Stimulated activated CD4-positive, alpha-beta T cell treated with anti-CD3 and anti-CD28 coated beads, Interleukin-2, amount 100 ng/mL, for 24 hours (primary cell): ENCODE measurements at places on chromosomes 6 and 20.
A peak's percentile ranks its signal among the peaks of the same experiment; 100 is the strongest.

- no peak for DNase-seq
Observed at GRCh38 chr20:46648903-46649649, 2.2 kb downstream of the SLC13A3 start.

GRCh38 chr6:36443471-36444428 is 950 bp downstream of the KCTD20 start:
- no peak for DNase-seq

DNA sequence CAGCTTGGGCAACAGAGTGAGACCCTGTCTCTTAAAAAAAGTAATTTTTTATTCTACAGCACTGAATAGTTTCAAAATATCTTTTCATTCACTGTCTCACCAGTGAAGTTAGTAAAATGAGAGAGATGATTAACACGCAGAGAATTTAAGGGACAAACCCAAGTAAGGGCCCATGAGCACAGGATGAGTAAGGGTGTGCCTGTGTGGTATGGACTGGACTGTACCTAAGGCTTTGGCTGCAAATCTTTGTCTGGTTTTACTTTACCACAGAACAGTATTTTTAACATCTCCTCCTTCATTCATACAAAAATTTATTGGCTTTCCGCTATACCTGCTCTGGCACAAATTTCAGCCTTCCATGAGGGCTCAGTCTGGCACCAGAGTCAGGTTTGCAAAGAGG is 433.3 kb downstream of the UTRN start:
- DNase-seq, result no peak

- peak; percentile 51 for DNase-seq
Observed at GRCh38 chr6:142551274-142551811, 249.5 kb downstream of the ADGRG6 start.

DNA sequence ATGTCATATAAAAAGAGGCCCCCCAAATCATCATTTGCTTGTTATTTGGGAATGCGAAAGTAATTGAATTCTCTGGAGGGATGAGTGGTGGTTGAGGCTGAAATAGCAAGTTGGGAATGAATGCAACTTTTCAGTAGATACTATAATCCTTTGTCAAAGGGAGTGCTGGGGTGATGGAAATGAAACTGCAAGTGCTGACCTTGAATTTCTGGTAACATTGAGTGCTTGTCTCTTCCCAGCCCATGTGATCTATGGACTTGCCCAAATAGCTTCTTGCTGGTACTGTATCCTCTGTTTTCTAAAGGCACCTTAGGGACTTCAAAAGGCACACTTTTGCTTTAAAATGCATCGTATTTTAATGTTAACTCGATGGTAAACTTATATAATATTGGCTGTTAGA is 14.8 kb downstream of the PAQR8 start:
- DNase-seq, result no peak

DNA sequence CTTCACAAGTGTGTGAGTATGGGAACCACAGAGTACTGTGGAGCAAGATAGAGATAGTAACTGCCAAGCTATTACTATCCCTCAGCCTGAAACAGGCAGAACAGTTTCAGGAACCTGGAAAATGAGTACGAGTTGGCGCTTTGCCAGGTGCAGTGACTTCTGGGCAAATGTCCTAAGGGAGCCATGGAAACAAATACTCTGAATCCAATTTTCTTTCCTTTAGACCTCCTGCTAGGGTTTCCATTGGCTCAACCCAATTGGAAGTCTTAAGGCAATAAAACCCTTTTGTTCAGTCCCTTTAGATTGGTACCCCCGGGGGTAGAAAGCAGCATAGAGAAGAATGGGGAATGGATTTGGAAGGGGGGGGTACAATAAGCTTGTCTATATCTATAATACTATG is 205.0 kb upstream of the EPHA7 start:
- no peak for DNase-seq

GRCh38 chr6:3823671-3824070 is 25.5 kb upstream of the FAM50B start:
- DNase-seq, result no peak

DNA sequence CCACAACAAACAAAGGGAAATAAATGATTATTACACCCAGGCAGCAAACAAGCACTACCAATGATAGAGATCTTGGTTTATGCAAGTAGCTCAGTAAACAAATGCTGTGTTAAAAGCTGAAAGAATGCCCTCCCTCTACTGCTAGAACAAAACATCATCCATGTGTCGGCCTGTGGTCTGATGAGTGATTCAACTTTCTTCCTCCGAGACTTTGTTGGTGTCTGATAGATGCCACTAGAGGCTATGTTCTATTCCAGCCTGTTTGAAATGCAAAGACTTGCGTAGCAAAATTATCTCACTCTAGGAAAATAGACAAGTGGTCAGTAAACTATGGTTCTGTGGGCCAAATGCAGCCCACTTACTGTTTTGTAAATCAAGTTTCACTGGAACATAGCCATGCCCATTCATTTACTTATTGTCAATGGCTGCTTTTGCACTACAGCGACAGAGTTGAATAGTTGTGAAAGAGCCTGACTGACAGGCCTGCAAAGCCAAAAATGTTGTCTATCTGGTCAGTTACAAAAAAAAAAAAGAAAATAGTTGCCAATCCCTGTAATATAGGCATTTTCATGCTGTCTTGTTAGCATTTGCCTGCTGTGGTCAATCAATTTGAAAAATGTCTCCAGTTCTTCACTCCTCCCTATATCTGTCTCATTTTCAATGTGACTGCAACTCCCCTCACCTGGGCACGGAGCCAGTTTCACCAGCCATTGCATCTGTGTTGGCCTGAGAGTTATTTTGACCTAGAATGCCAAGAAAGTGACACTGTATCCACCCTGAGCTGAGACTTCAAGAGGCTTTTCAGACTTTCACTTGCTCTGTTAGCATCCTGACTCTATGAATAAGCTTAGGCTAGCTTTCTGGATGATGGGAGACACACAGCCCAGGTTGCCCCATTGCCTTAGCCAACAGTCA is 544.6 kb upstream of the BTBD3 start:
- no peak for DNase-seq

DNA sequence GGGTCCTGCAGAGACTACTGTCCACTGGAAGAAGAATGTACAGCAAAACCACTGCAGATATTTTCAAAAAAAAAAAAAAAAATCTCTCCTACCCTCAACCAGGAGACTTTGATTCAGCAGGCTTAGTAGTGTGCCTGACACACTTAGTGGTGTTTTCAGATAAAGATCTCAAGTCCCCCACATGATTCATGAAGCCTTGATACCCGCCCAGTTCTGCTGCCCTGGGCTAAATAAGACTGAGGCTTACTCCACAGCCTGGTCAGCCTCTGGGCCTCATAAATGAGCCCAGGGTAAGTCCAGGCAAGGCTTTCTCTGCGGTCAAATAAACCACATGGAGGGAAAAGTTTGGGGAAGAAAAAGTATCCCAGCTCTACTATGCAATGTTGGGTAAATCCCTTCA is 222.1 kb upstream of the ARID1B start:
- DNase-seq, result no peak

DNA sequence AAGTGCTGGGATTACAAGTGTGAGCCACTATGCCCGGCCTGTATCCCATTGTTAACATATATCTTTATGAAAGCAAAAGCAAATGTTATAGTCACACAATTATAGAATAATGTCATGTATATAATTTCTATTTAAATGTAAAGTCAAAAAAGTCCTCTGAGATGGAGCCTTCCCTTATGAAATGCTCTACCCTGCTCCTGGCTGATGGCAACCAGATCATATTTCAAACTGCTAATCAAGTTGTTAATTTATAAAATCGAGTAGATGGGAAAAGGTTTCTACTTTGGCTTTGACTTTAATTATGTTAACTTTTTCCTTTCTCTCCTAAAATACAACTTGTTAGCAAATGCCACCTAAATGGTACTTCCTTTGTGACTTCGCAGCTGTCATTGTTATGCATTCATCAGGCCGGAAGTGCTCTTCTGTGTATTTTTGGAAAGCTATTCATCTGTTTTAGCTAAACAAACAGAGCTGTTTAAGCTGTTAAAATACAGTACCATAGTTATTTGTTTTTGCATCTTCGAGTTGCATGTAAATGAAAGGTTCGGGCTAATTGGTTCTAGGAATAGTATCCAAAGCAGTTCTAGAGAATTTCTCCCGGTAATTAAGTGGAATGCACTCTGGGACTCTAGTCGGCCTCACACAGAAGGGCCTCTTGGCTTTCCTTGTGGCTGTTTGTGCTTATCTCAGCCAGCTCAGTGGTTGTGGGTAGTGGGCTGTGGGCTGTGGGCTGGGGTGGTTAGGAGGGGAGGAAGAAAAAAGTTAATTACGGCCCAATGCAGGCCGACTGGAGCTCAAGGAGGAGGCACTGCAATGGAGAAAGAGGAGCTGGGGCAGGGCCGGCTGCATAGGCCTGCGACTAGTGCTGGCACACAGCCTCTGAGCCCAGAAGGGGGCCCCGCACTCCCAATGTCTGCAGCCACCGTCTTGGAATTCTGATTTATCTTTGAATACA is 34.8 kb downstream of the SLC35D3 start:
- DNase-seq, result no peak

- DNase-seq, result no peak
Observed at GRCh38 chr6:92124200-92124651, 1295.1 kb downstream of the EPHA7 start.

DNA sequence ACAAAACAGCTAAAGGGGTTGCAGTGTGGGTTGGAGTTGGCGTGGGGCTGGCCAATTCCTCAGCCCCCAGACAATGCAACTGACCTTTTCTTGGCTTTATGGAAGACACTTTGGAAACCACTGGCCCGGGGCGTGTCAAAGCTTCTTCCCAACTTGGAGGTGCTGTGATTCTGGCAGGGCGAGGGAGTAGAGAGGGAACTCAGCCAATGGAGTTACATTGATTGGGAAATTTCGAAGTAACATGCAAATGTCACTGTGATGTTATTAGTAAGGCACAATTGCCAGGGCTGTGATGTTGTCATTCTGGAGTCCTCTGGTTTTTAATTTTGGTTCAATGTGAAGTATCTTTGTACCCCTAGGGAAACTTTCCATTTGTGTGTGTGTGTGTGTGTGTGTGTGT is 41.5 kb upstream of the EPB41L1 start:
- no peak for DNase-seq

- no peak for DNase-seq
Observed at GRCh38 chr6:114600381-114600780, 257.6 kb upstream of the HS3ST5 start.

DNA sequence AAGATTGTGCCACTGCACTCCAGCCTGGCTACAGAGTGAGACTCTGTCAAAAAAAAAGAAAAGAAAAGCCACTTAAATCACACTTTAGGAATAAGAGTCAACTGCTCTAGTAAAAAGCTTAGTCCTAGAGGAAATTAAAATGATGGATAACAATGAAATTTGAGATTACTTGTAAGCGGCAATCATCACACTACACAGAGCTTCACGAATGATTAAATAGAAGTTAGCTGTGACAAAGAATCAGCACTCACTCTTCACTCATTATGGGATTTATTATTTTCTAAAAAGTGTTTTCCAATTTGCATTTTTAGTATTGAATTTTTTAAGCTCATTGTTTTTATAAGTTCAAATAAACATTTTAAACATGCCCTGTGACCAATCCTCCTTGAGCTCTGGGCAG is 718.0 kb downstream of the UTRN start:
- no peak for DNase-seq

- peak; percentile 67 for DNase-seq
Observed at GRCh38 chr20:47487175-47487917, 14.3 kb upstream of the NCOA3 start.

GRCh38 chr6:150312395-150312794 is 56.4 kb upstream of the IYD start:
- no peak for DNase-seq

- DNase-seq, result no peak
Observed at GRCh38 chr6:160349814-160350350, 1.7 kb downstream of the SLC22A3 start.

DNA sequence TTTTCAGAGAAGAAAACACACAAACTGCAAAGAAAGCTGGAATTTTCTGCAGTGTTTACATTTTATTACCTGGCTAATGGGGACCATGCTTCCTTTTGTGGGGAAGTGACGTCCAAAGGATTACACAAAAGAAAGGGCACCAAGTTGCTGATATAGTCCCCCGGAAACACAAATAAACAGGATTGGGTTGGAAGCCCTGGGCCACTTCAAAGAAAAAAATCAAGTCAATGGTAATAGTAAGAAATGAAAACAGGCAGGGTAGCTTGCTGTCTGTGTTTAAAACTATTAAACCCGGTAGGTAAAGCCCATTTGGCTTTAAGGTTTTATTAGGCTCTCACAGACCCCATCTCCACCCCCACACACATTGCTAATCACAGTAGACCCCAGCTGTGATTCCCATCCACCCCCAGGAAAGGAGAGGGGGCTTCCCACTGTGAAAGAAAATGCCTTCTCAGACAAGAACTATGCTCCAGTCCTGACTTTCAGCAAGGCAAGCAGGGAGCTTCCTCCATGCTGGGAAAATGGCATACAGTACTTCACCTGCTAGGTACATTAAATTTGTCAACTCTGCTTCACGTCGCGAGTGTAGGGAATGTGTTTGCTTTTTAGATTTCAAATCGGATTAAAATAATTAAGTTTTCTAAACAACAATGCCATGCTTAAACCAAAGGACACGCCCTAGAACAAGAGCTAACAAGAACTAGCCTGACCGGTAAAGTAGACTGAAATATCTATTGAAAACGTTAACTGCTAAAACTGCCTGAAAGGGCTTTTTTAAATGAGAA is 1.1 kb downstream of the PERP start:
- no peak for DNase-seq

DNA sequence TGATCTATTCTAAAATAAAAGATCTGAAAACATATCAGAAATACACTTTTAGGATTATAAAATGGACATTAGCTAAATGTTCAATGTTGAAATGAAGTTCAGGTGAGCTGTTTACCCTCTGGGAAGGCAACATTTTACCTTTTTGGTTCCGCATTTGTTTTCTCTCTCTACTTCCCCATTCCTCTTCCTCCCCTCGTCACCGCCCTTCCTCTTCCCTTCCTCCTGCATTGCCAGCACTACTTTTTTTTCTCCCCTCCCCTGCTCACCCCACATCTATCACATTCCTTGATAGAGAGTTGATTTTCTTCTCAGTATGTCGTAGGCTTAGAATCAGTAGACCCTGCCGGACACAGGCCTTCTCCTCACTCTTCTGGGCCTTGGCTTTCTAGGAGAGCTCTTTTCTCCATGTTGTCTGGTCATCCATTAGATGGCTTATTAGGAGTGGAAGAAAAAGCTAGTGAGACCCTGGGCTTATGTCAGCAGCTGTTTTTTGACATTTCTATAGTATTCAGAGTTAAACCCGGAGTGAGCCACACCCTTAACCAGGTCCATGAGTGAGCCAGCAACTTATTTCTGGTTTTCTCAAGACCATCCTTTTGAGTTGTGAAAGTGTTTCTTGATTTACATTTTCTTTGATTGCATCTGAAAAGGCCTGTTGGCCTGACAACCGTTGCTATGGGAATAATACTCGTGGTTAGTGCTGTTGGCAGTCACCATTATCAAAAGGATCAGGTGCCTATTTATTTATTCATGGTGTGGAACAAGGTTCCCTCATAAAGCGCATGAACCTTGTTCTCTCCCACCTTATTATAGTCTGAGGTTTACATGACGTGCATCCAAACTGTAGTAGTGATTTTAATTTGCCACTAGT is 90.9 kb downstream of the DTD1 start:
- no peak for DNase-seq

DNA sequence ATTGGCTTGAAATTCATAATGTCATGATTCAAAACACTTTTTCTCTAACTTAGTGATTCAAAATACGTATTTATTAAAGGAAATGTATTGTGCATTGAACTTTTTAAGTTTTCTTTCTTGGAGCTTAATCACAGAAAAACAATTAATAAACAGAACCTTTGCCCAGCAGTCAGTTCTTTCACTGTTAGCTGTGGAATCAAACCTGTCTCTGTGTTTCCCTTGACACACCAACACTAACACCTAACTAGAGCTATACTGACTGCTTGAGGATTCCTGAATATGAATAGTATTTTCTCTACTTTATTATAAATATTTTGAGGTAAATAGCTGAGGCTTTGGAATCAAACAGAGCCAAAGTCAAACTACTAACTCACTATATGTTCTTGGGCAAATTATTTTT is 296.4 kb downstream of the HIVEP2 start:
- DNase-seq, result no peak
